ENCODE measurements at places on chromosomes 3 and 15.

GRCh38 chr3:127682561-127682960 lies 9.8 kb downstream of the ABTB1 start:
- DNase-seq = peak; percentile 20

DNA sequence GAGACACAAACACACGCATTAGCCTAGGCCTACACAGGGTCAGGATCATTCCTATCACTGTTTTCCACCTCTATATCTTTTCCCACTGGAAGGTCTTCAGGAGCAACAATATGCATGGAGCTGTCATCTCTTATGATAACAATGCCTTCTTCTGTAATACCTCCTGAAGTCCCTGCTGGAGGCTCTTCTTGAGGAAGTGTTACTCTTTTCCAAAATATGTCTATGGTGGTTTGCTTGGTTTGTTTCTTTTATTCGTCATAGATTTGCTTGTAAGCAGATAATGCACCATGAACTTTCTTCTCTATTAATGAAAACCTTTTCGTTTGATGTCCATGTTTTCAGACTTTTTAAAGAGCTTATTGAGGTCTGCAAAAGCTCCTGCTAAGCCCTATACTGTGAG lies 109.3 kb downstream of the GMPS start:
- DNase-seq = no peak

GRCh38 chr3:102353148-102353547 lies 81.7 kb upstream of the ZPLD1 start:
- DNase-seq = no peak

DNA sequence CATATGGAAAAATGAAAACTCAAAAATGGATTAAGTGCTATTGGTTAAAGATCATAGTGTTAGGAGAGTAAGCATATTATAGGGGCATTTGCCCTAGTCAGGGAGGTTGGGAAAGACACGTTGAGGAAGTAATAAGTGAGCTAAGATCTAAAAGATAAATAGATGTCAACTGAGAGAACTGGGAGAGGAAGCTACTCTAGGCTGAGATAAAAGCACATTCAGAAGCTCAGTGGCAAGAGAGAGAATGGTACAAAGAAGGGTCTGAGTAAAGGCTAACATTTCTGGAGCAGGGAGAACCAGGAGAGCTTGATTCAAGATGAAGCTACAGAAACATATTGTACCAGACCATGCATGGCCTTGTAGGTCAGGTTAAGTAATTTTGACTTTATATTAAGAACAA lies 63.9 kb downstream of the TRPC1 start:
- no peak for DNase-seq
